DMS79 (cell line): ENCODE measurements at places on chromosomes 3 and 15.

DNA sequence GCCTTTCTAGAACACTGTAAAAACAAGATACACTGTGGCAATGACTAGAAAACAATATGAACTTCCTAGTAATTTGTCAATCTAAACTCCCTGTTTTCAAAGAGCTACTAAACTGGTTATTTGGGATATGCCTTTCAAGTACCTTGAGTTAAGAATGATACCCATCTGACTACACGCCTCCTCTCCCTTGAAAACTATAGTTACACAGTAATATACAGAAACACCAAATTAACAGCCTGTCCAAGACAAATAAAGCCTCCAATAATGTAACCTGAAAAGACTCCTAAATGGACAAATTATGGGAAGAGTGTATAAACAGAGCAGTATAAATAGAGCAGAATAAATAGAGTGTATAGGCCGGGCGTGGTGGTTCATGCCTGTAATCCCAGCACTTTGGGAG, 70.1 kb downstream of the SMARCC1 start:
- no peak for DNase-seq

DNA sequence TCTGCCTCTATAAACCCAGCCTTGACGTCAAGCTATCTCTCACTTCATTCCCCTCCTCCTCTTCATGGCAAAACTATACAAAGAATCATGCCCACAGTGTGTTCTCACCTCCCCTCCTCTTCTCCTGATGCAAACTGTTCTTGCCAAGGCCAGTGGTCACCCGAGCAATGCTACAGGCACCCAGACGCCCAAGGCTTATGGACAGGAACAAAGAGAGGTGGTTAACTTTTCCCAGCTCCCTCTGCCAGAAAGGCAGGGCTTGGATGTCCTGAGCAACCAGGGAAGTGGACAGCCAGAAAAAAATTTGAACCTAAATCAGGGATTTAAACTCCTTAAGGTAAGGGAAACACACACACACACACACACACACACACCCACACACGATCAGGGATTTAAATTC, 5.1 kb downstream of the SLC41A3 start:
- DNase-seq = no peak

DNA sequence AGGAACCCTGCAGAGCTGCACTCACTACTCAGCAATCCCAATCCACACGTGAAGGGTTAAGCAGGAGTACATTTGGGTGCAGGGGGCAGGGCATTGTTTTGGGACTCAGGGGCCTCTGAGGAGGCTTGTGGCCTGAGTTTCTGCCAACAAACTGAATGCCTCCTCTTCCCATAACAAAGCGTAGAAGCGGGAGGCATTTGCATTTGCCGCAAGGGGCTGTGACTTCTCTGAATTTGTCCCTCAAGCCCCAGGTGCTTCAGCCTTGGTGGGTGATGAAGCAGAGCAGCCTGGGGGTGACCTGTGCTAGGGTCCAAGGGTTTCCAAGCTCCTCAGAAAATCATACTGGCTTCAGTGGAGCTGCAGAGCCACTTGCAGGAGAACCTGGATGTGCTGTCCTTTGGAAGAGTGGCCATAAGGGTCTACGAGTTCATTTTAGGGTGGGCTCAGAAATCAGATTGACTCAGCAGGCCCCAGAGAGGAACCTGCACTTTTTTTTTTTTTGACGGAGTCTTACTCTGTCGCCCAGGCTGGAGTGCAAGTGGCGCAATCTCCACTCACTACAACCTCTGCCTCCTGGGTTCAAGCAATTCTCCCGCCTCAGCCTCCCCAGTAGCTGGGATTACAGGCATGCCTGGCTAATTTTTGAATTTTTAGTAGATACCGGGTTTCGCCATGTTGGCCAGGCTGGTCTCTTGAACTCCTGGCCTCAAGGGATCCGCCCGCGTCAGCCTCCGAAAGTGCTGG, 1.4 kb upstream of the RPSA start:
- no peak for DNase-seq

- DNase-seq = no peak
These were observed 47.2 kb upstream of the ATP2B2 start for GRCh38 chr3:10552631-10552943.
